ENCODE measurements at places on chromosomes 6 and 20.

DNA sequence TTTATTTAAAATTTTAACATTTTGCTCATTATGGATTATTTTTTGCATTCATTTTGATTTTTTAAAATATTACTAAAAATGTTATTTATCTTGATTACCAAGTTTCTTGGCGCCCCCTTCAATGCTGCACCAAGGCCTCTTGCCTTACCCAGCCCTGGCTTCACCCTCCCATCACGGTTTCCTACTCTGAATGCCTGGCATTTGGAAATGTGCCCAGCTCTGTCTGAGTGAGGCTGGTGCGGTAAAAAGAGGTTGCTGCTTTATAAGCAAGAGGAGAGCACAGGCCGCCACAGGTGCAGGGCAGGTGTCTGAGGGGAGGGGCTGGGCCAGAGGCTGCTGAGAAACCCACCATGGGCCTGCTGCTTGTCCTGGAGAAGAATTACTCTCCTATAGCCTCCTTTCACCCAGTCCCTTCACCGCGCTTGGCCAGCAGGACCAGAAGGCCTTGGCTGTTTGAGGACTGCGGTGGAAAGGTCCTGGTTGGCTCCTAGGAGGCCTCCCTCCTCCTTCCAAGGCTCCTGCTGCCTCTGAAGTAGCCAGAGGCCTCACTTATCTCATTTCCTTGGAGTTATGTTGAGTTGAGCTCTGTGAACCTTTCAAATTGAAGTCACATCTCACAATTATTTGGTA is 62.6 kb downstream of the BANF2 start:
- DNase-seq: no peak

DNA sequence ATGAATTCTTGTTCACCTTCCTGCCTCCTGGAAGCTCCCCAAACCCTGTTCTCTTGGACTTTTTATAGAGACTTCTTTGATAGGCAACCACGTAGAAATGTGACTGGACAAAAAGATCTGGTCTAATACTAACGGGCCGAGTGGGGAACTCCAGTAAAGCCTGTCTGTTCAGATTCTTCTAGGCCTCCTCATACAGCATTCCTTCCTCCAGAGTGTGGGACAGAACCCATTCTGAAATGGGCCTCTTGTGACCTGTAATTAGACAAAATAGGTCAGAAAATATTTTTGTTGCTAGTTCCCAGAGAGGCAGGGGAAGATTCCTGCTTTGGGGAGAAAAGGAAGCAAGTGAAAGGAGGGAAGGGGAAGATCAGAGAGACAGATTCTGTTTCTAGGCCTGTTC is 374.3 kb downstream of the CDH26 start:
- DNase-seq: no peak

DNA sequence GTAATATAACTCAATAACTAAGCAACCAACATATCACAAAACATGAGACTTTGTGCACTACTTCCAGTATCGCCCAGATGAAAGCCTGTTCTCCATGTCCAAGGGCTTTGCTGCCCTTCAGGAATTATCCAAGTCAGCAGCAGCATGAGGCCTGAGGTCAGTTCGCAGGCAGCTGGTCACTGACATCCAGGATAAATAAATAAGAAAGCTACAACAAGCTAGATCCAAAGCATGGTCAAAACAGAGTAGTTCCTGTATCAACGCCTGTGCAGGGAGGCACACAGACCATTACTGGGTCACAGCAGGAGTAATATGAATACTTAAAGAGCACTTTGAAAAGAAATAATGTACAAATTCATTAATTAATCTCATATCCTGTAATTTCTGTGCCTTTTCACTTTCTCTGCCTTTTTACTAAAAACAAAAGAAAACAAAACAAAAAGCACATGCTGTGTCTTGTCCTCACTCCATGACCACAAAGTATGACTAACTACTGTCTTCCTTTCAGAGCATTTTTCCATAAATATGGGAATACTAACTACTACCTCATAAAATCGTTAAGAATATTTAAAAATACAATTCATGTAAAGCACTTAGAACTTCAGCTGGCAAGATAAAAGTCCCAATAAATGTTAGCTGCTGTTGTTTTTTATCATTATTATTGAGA is 374.9 kb upstream of the IRAK1BP1 start:
- DNase-seq: no peak

GRCh38 chr6:20211941-20212391 is 303 bp downstream of the MBOAT1 start:
- no peak for DNase-seq

GRCh38 chr20:528923-529604 is 14.5 kb downstream of the CSNK2A1 start:
- DNase-seq: no peak

All from activated CD8-positive, alpha-beta memory T cell treated with anti-CD3 and anti-CD28 coated beads for 48 hours (primary cell).